ENCODE measurements at places on chromosomes 12 and 14. TPM values are rescaled to one million over a fixed set of nuclear protein-coding genes. Genes with fewer than 3 reads are reported as not detected.

- H3K4me3 ChIP-seq, result no peak overlapping the region
- no peaks in the 10 kb centered on the region for H3K4me1 ChIP-seq
- peak overlapping the region; percentile 67 for H3K27ac ChIP-seq
- peak; percentile 93 for DNase-seq
These were observed 118.0 kb downstream of the GCH1 start for GRCh38 chr14:54784657-54785056.

DNA sequence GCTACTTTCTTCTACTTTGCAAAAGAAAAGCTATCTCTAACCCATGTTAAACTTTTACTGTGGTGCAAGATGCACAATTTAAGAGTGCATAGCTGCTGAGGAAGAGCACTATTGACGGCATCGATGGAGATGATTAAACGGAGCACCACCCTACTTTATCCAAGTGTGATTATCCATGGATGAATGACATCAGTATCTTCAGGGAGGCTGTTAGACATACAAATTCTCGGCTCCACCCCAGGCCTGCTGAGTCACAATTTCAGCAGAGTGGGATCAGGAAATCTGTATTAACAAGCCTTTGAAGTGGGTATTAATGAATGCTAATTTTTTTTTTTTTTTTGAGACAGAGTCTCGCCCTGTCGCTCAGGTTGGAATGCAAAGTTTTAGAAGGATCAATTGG is 16.2 kb downstream of the SLC2A14 start:
- no peaks in the 10 kb centered on the region for H3K36me3 ChIP-seq
- no peak overlapping the region for H3K27ac ChIP-seq
- DNase-seq, result no peak
- H3K4me3 ChIP-seq, result no peak overlapping the region
- H3K27me3 ChIP-seq, result no peaks in the 10 kb centered on the region

The CEBPE gene
- not detected for total RNA-seq

The RNFT2 gene
- total RNA-seq, result 0.95 TPM

The SLC5A8 gene
- not detected for total RNA-seq

- H3K4me3 ChIP-seq, result no peak overlapping the region
- no peak overlapping the region for H3K27ac ChIP-seq
- H3K4me1 ChIP-seq, result no peaks in the 10 kb centered on the region
- no peaks in the 10 kb centered on the region for H3K36me3 ChIP-seq
- H3K27me3 ChIP-seq, result no peaks in the 10 kb centered on the region
These were observed 165.3 kb upstream of the PKP2 start for GRCh38 chr12:33061844-33062243.

GRCh38 chr12:123034865-123035264 is 54.4 kb downstream of the ARL6IP4 start:
- no peak for DNase-seq
- no peaks in the 10 kb centered on the region for H3K4me1 ChIP-seq
- H3K4me3 ChIP-seq, result no peak overlapping the region
- H3K27ac ChIP-seq, result no peak overlapping the region
- peaks cover 3% of the 10 kb centered on the region for H3K36me3 ChIP-seq

DNA sequence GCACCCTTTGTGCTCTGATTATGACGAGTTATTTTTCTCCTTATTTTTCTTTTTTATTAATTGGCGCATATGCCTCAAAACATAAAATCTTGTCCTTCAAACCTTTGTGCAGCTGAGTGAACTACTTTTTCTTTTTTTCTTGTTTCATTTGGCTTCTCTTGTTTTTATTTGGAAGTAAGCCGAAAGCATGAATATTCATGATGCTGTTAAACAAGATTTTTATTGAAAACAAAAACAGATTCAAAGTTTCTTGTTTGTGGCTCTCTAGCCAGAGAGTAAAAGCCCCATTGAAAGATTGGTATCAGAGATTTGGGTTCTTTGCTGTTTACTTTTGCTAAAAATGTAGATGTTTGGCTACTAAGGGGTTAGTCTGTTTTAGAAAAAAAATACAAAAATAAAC is 183.8 kb downstream of the TMEM132C start:
- H3K4me1 ChIP-seq, result no peaks in the 10 kb centered on the region
- H3K27ac ChIP-seq, result no peak overlapping the region
- no peaks in the 10 kb centered on the region for H3K36me3 ChIP-seq
- no peaks in the 10 kb centered on the region for H3K27me3 ChIP-seq
- DNase-seq, result no peak

GRCh38 chr14:79363291-79363690 is 848.0 kb downstream of the DIO2 start:
- H3K36me3 ChIP-seq, result no peaks in the 10 kb centered on the region
- no peak for DNase-seq
- no peaks in the 10 kb centered on the region for H3K4me1 ChIP-seq
- H3K4me3 ChIP-seq, result no peak overlapping the region
- no peak overlapping the region for H3K27ac ChIP-seq
- no peaks in the 10 kb centered on the region for H3K27me3 ChIP-seq

DNA sequence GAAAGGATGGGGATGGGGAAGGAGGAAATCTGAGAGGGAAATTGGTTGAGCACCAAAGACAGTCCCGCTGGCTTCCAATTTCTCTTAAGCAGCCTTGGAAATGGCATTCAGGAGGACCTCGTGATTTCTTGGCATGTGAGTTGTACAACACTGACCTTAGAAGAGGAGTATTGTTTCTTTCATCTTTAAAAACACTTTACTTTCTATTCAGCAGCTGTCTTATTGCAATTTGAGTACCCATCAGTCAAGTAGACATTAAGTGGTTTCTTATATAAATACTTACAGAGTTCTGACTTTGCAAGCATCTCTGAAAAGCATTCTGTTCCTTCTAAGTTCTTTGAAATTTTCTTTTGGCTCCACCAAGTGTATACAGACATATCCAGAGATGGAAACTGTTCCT is 83.2 kb downstream of the LMNTD1 start:
- H3K4me1 ChIP-seq, result no peaks in the 10 kb centered on the region
- no peak overlapping the region for H3K4me3 ChIP-seq
- no peak overlapping the region for H3K27ac ChIP-seq

DNA sequence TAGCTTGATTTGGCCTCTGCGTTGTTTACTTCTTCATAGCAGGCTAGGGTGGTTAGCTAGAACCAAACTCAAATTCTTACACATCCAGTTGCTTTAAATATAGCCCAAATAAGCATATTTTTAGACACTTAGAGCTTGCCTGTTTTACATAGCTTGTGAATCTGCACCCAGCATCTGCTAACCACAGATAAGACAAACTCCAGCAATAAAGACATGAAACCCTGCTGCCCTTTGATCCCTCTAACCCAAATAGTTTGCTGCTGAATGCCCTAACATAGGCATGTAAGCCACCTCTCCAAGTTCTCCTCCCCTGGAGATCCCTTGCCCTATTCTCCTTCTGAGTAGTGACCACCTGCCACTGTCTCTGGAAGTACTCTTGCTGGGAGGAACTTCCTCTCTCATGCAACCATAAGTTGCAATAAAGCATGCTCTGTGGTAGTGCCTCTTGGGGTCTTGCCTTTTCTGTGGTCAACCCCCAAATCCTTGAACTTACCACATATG is 185.6 kb downstream of the TMEM117 start:
- H3K4me3 ChIP-seq, result no peak overlapping the region
- no peak for DNase-seq
- no peaks in the 10 kb centered on the region for H3K27me3 ChIP-seq
- H3K4me1 ChIP-seq, result no peaks in the 10 kb centered on the region
- no peaks in the 10 kb centered on the region for H3K36me3 ChIP-seq
- H3K27ac ChIP-seq, result no peak overlapping the region

GRCh38 chr14:79627058-79627457 is 584.2 kb downstream of the DIO2 start:
- no peak overlapping the region for H3K4me3 ChIP-seq
- no peaks in the 10 kb centered on the region for H3K36me3 ChIP-seq
- no peaks in the 10 kb centered on the region for H3K27me3 ChIP-seq

The FITM1 gene
- 6.7 TPM for total RNA-seq

DNA sequence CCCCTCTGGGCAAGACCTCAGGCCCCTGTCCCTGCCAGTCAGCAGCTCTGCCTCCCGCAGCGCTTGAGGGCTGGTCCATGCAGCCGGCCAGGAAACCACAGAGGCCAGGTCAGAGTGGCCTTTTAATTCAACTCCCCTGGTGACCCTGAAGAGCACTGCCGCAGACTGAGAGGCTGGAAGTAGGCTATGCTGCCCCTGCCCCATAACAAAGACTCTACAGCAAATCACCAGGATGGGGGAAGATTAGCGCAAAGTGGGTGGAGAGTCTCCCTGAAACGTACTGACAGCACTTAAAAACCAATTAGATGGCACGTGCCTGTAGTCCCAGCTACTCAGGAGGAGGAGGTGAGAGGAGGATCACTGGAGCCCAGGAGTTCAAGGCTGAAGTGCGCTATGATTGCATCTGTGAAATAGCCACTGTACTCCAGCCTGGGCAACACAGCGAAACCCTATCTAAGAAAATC is 70.5 kb downstream of the ITPK1 start:
- no peak overlapping the region for H3K4me3 ChIP-seq
- no peak for DNase-seq
- no peak overlapping the region for H3K27ac ChIP-seq
- H3K36me3 ChIP-seq, result no peaks in the 10 kb centered on the region

- H3K27me3 ChIP-seq, result no peaks in the 10 kb centered on the region
- DNase-seq, result no peak
- peaks cover 58% of the 10 kb centered on the region for H3K36me3 ChIP-seq
- H3K4me1 ChIP-seq, result no peaks in the 10 kb centered on the region
- no peak overlapping the region for H3K4me3 ChIP-seq
These were observed 13.5 kb downstream of the SLC38A2 start for GRCh38 chr12:46358791-46359666.

DNA sequence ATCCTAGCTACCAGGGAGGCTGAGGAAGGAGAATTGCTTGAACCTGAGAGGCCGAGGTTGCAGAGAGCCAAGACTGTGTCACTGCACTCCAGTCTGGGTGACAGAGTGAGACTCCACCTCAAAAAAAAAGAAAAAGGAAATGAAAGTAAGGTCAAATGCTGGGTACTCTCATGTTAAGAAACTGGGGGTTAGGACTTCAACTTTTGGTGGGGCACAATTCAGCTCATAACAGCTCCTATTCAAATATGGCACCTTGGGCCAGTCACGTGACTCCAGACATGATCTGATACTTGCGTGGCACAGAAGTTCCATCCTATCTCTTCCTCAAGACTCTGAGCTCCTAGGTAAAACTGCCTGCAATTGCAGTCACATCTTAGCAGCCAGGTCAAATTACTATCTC is 142.7 kb downstream of the EGLN3 start:
- no peak for DNase-seq
- no peaks in the 10 kb centered on the region for H3K36me3 ChIP-seq
- no peak overlapping the region for H3K27ac ChIP-seq
- H3K4me3 ChIP-seq, result no peak overlapping the region
- no peaks in the 10 kb centered on the region for H3K4me1 ChIP-seq
- no peaks in the 10 kb centered on the region for H3K27me3 ChIP-seq

The C12orf60 gene
- total RNA-seq, result 0.64 TPM

GRCh38 chr14:65261425-65261920 is 151.1 kb upstream of the FUT8 start:
- no peaks in the 10 kb centered on the region for H3K27me3 ChIP-seq
- H3K36me3 ChIP-seq, result no peaks in the 10 kb centered on the region
- no peak overlapping the region for H3K4me3 ChIP-seq
- H3K27ac ChIP-seq, result no peak overlapping the region
- DNase-seq, result no peak
- H3K4me1 ChIP-seq, result no peaks in the 10 kb centered on the region

GRCh38 chr12:71295953-71296352 is 138.2 kb upstream of the TSPAN8 start:
- no peak for DNase-seq
- no peaks in the 10 kb centered on the region for H3K4me1 ChIP-seq
- H3K27me3 ChIP-seq, result no peaks in the 10 kb centered on the region
- H3K36me3 ChIP-seq, result no peaks in the 10 kb centered on the region
- no peak overlapping the region for H3K4me3 ChIP-seq

DNA sequence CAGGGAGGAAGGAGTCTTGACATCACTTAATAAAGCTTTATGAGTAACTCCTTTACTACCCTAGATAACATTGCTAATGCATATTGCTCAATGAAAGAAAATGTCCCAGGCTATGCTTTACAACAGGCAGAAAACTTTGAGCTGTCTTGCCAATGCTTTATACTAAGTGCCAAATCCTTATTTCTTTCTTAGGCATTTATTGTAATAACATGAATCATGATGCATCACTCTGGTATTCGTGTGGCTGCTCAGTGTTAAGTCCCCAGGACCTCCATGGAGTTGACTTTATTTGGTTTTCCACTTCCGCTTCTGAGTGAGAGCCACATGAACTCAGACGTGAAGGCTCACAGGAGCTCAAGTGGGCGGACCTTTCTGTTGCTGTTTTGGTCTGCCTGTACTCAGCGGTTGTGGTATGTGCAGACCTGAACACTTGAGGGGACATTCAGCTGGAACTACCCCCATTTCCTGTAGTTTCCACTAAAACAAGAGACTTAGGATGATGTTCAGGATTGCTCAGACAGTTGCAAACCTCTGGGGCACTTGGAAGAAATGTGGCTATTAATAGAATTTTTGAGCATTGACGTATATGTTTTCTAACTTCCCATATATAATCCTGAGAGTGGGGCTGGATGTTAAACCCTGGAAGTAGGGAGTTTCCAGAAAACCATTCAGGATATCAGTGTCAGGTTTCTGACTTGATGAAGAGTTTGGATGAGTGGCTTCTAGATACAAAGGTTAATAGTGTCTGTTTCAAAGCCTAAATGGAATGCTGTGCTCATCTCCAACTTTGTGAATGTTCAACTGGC is 258.6 kb downstream of the MSRB3 start:
- no peaks in the 10 kb centered on the region for H3K27me3 ChIP-seq
- no peak overlapping the region for H3K27ac ChIP-seq

All from right lobe of liver (tissue), 6 donors.